Endodermal cell (in vitro differentiated cells): ENCODE measurements at places on chromosomes 5 and 9. TPM values are rescaled to one million over a fixed set of nuclear protein-coding genes. Genes with fewer than 3 reads are reported as not detected.
A peak's percentile ranks its signal among the peaks of the same experiment; 100 is the strongest.

The FBP2 gene
- total RNA-seq, result not detected in 2 replicates

DNA sequence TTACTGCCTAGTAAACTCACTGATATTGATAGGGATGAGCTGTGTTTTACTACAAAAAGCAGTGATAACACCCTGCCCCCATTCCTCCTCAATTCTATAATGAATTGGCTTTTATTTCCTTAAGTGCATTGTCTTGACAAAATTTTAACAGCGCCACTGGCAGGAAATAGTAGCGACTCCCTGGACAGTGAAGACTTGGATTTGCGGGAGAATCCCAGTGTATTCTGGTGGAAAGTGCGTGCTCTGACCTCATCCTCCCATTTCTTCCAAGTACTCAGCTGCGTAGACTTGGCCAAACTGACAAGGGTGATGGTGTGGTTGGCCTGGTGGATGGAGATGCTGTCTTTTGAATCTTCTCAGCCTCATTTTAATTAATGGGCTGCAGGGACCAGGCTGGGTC is 5.3 kb downstream of the TRIO start:
- H3K27me3 ChIP-seq, result no peaks in the 10 kb centered on the region
- H3K4me3 ChIP-seq, result no peak overlapping the region
- DNase-seq, result no peak
- no peaks in the 10 kb centered on the region for H3K36me3 ChIP-seq
- H3K27ac ChIP-seq, result no peak overlapping the region
- peaks cover 11% of the 10 kb centered on the region for H3K4me1 ChIP-seq

DNA sequence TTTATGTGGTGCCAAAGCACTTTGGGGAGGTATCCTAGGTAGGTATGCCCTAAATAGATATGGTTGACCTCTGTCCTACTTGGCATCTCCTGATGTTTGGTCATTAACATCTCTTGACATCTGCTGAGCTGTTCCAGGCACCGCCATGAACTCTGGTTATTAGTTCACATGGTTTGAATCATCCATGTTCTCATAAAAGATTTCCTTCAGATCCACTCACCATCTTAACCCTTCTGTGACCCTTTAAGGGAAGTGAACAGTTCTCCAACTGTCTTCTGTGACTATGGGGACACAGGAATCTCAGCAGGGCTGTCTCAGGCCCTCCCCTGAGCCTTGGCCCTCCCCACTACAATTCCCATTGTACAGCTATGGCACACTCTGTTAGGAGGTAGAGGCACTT is 167.7 kb downstream of the CDH6 start:
- no peak overlapping the region for H3K27ac ChIP-seq
- DNase-seq, result no peak
- H3K4me3 ChIP-seq, result no peak overlapping the region

The CCL19 gene
- total RNA-seq, result not detected in 3 replicates

DNA sequence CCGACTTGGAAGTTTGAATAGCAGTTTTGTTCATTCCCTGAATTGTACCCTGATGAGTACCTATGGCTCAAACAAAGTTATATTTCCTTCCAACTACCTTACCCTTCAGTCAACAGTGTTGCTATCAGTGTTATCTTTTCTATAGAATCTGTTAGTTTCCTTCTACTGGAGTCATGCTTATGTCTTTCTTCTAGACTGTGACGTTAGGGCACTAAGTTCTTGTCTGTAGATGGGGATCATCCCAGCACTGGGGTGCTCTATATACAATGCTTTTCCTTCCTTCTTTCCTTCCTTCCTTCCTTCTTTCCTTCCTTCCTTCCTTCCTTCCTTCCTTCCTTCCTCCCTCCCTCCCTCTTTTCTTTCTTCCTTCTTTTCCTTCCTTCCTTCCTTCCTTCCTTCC is 973.0 kb downstream of the CDH12 start:
- no peaks in the 10 kb centered on the region for H3K27me3 ChIP-seq
- DNase-seq, result no peak
- no peak overlapping the region for H3K27ac ChIP-seq
- H3K4me3 ChIP-seq, result no peak overlapping the region

- no peak overlapping the region for H3K4me3 ChIP-seq
- H3K27ac ChIP-seq, result no peak overlapping the region
- no peaks in the 10 kb centered on the region for H3K36me3 ChIP-seq
- H3K4me1 ChIP-seq, result peaks cover 4% of the 10 kb centered on the region
These were observed 1.6 kb downstream of the ANXA2R start for GRCh38 chr5:43038496-43038989.

- H3K4me1 ChIP-seq, result no peaks in the 10 kb centered on the region
- no peaks in the 10 kb centered on the region for H3K36me3 ChIP-seq
- no peak for DNase-seq
- H3K27ac ChIP-seq, result no peak overlapping the region
- H3K27me3 ChIP-seq, result no peaks in the 10 kb centered on the region
- no peak overlapping the region for H3K4me3 ChIP-seq
These were observed 421.3 kb downstream of the TLE1 start for GRCh38 chr9:81268048-81268447.

DNA sequence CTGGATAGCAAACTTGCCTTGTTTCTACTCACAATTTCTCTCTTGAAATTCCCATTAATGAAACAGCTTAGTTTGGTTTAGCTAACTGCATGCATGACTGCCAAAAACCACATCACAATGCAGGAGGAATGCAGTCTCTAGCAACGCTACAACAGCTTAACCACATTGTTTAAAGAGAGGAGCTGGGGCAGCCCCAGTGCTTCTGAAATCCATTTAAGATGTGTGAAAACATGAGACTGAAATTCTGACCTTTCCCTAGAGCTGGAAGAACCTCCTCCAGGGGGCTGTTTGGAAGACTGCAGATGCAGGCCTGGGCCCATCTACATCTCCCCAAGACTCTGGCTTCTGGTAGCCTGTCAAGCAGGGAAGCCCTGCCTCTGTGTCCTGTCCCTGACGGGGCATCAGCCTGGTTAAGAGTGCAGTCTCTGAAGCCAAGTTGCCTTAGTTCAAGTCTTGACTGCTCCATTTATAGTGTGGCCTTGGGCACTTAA is 157.1 kb downstream of the ZNF462 start:
- peak; percentile 71 for DNase-seq
- H3K36me3 ChIP-seq, result no peaks in the 10 kb centered on the region
- peak overlapping the region; percentile 60 for H3K4me3 ChIP-seq
- peak overlapping the region; percentile 39 for H3K27ac ChIP-seq
